Common myeloid progenitor, CD34-positive (primary cell): ENCODE measurements at places on chromosomes 5 and 9.

DNA sequence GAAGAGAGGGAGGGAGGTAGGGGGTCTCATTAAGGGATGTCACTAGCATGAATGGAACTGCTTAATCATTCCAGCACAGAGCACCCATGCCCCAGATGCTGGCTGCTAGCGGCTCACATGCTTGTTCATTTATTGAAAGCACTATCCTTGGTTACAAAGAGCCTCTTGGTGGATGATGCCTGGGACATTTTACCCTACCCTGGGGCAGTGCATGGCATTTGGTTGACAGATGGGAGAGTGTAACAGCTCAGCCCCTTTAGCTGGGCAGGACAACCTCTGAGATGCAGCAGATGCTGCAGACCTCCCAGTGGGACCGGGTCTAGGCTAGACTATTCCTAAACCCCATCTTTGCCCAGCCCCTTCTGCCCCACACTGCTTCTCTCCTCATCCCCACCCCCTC is 46.9 kb upstream of the TCERG1 start:
- DNase-seq: no peak

GRCh38 chr5:154967421-154968024 is 26.6 kb downstream of the MRPL22 start:
- peak; percentile 34 for DNase-seq

DNA sequence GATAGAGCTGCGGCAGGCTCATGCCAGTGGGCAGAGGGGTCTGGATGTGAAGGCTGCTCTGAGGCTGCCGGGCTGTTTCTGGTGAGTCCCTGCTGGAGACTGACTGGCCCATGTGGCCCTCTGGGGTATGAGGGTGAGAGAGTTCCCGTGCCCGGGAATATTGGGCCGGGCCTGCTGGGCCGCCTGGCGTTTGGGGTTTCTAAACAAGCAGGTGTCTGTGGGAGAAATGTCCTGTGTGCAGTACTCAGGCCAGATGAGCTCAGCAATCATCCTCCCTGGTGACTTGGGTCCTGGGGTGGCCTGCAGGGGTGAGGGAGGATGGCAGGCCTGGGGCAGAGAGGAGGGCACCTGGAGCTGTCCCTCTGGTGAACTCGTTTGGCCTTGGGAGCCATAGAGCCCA is 74.9 kb downstream of the MACROH2A1 start:
- DNase-seq: no peak

DNA sequence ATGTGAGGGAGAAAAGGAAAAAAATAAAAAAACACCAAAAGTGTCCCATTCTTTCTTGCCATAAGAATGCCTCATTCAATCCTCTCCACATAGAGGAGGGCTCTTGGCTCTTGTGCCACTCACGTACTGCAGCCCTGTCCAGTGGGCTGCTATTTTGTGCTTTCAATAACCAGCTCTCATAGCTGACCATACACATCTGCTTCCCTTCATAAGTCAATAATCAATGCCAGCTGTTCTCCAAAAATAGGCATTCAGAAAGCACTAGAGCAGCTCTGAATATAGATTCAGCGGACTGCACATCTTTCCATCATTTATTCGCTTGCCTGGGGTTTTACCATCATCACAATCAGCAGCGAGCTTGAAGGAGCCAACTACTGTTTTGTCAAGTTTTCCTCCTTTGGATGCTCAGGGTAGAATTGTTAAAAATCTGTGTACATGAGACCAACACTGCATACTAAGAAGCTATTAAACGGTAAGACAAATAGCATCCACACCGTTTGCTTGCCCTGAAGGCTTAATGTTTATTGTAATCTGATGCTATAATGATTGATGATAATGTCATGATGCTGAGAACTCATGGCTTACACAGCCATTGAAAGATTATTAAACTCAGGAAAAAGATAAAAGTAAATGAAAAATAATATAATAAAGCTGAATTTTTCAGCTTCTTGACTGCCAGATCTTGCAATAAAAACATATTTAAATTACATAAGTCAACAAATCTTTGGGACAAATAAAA is 80.0 kb downstream of the OXCT1 start:
- no peak for DNase-seq

- no peak for DNase-seq
These were observed 37.0 kb downstream of the FAF2 start for GRCh38 chr5:176485176-176485575.

- no peak for DNase-seq
These were observed 6.9 kb downstream of the PBX3 start for GRCh38 chr9:125754096-125754495.

- DNase-seq: no peak
These were observed 651.4 kb downstream of the RAB3C start for GRCh38 chr5:59234236-59234635.

DNA sequence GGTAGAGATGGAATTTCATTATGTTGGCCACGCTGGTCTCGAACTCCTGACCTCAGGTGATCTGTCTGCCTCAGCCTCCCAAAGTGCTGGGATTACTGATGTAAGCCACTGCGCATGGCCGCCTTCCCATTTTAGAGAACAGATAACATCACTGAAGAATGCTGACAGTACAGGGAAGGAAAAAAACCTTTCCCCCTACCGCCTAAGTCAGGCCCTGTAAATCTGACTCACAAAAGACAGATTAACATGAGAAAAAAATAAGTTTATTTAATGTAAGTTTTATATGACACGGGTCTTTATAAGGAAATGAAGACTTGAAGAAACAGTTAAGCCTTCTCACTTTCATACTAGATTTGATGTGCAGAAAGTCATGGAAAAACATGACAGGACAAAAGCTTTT is 227.2 kb upstream of the ZNF608 start:
- DNase-seq: no peak

GRCh38 chr5:34656001-34656699 is at the start of gene RAI14:
RAI14 (plus strand) TSS chr5:34656328; CDS start chr5:34686920, 30,592 bp downstream.
- DNase-seq: peak; percentile 20

- no peak for DNase-seq
These were observed 80.4 kb downstream of the SLC12A2 start for GRCh38 chr5:128163991-128164390.

GRCh38 chr9:9892217-9892616 is 720.6 kb downstream of the PTPRD start:
- DNase-seq: no peak

GRCh38 chr9:93648836-93649235 is 72.5 kb downstream of the PHF2 start:
- DNase-seq: no peak

DNA sequence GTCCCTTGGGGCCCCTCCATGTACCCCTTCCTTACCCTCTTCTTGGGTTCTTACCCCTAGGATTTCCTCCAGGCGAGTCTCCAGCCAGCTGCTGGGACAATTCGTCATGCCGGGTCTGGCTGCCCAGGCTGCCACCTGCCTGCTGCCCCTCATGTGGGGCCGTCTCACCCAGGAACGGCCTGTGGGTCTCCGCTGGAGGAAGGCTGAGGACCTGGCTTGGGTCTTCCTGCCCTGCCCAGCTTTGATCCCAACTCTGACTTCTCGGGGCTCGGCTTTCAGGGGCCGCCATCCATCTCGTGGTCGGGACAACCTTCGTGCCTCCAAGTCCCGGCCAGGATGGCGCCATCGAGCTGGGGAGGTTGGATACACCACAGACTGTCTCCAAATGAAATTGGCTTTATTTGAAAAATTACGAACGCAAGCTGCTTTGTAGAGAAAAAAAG is 38.1 kb downstream of the HMCN2 start:
- no peak for DNase-seq

GRCh38 chr5:150153483-150153882 is 2.2 kb downstream of the PDGFRB start:
- DNase-seq: no peak

DNA sequence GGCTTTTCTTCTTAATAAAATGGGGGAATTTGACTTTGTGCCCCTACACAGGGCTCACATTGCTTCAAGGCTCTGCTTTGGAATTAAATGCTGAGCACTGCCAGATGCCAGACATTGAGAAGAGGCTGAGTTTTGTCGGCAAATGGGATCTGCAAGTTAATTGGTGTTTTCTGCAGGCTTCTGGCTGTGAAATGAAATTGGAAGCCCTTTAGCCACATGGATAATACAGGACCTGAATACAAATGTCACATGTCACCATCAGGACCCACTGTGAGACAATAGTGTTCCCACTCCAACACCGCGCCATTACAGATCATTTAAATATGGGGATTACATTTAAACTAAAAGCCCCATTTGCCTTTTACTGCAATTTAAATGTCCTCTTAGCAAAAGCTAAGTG is 164.4 kb downstream of the ZSWIM6 start:
- no peak for DNase-seq

GRCh38 chr9:70262948-70263347 is 4.2 kb downstream of the SMC5 start:
- no peak for DNase-seq

GRCh38 chr5:116454417-116454927 is 120.2 kb downstream of the SEMA6A start:
- peak; percentile 94 for DNase-seq

DNA sequence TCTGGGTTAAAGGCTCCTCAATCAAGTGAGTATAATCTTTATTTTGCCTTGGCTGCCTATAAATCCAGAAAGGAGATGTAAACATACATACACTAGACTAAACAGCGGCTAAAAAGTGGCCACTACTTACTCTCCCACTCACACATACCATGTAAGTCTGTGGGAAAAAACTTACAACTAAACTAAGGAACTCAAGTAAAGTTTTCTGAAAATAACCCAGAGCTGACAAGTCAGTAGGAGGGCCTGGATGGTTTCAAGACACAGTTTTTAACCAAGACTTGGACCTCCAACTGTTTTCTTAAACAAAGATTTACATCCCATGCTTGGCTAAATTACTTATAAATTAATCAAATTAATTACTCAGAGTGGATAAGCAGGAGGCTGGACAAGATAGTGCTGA is 64.5 kb downstream of the CEP120 start:
- no peak for DNase-seq

DNA sequence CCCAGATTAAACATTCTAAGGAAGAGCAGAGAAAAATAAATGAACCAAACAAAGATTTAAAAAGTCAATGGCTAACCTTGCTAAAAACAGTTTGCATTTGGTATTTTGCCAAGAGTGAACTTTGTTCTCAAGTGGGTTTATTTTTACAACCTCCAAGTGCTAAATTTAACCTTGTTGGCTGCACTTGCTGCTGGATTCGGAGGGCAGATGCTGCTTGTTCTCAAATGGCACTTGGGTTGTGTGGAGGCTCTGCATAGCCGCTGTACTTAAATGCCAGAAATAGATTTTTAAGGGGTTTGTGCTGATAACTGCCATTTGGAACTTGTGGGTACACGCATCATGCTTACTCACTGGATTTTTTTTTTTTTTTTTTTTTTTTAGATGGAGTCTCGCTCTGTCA is 13.3 kb upstream of the SPATA24 start:
- DNase-seq: peak; percentile 75

DNA sequence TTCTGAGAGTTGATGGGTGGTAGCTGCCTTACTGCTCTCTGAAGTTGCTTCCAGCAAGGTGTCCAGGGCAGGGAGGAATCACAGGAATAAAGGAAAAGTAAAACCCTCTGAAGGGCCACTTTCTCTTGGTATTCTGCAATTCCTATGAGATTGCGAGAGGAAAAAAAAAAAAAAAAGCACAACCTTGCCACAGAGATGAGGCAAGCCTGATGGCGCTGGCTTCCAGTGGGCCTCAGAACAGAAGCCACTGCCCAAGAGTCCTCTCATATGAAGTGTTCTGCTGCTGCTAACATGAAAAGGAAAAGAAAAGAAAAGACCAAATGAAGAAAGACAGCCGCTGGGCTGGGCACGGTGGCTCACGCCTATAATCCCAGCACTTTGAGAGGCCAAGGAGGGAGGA is 80.8 kb upstream of the IL17B start:
- no peak for DNase-seq

GRCh38 chr9:11158063-11158462 is 545.3 kb upstream of the PTPRD start:
- no peak for DNase-seq

DNA sequence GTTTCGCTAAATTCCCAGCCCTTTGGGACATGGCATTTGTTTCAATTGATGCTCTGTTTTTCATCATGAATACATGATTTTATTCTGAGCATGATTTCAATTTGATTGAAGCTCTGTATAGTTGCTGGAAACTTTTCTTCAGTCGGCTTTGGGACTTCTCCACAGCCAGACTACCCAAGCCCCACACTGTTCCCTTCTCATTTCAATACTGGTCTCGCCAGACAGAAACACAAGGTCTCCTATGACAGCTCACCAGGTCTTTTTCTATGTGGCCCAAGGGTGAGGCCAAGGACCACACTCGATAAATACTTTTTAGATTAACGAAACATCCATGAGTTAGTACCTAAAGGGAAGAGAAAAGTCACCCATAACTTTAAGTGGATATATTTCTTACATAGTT is 132.2 kb downstream of the ARL15 start:
- no peak for DNase-seq

- no peak for DNase-seq
These were observed 459.8 kb downstream of the CCDC171 start for GRCh38 chr9:16012621-16013020.

- DNase-seq: no peak
These were observed 5.1 kb upstream of the TERT start for GRCh38 chr5:1299961-1300360.

GRCh38 chr9:134561427-134562145 is 80.0 kb upstream of the COL5A1 start:
- no peak for DNase-seq

DNA sequence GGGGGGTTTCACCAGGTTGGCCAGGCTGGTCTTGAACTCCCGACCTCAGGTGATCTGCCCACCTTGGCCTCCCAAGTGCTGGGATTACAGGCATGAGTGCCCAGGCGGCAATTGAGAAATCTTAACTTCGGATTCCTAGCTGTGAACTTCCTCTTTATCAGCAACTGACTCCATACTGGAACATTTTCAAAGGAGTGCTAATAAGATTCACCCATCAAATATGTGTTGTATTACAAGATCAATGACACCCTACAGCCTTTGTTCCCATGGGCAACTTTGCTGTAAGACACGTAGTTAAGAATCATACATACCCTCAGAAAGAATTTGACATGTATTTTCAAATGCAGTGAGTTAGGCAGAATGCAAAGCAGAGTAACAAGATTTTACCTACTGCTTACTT is 23.1 kb upstream of the ACOT12 start:
- no peak for DNase-seq

- DNase-seq: no peak
These were observed 33.4 kb downstream of the STC2 start for GRCh38 chr5:173294673-173295320.

GRCh38 chr5:54668096-54668495 is 150.5 kb downstream of the SNX18 start:
- no peak for DNase-seq
